Karpas-422 (cell line): ENCODE measurements at places on chromosomes 7 and 10. TPM values are rescaled to one million over a fixed set of nuclear protein-coding genes. Genes with fewer than 3 reads are reported as not detected.

Gene LMOD2
- not detected in 2 replicates for total RNA-seq

Gene HOXA3
- 1.3 TPM in 2 replicates for total RNA-seq

Gene OR2A42
- total RNA-seq = not detected in 2 replicates

Gene ACTL6B
- total RNA-seq = not detected in 2 replicates

Gene LIPK
- total RNA-seq = not detected in 2 replicates

Gene GCK
- not detected in 2 replicates for total RNA-seq

Gene SH2D4B
- total RNA-seq = 0.07 TPM in 1 of 2 replicates, not detected in the other

Gene BMPR1A
- total RNA-seq = 2.2 and 3.2 TPM in 2 replicates

Gene PYROXD2
- 1.2 TPM in 1 of 2 replicates, not detected in the other for total RNA-seq
